NCI-H510A treated with DMSO at 0.1 percent for 48 hours (cell line): ENCODE measurements at places on chromosomes 6 and 20.

GRCh38 chr6:139175389-139175948, 40.6 kb downstream of the HECA start:
- no peak for DNase-seq

DNA sequence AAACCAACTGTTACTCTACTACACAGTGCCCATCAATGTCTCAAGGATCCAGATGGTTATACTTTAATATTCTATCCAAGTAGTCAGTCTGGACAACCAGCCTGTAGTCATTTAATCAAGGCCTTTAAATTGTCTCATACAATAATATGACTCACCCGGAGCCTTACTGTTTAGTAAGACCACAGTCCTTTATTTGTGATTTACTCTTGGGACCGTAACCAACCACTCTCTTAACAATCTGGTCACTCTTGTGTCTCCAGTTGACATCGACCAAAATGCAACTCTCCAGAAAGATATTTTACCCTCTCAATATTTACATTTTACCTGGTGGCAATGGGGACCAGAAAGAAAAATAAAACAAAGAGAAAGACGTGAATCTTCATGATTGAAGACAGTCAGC, 14.9 kb downstream of the DEFB114 start:
- no peak for DNase-seq

DNA sequence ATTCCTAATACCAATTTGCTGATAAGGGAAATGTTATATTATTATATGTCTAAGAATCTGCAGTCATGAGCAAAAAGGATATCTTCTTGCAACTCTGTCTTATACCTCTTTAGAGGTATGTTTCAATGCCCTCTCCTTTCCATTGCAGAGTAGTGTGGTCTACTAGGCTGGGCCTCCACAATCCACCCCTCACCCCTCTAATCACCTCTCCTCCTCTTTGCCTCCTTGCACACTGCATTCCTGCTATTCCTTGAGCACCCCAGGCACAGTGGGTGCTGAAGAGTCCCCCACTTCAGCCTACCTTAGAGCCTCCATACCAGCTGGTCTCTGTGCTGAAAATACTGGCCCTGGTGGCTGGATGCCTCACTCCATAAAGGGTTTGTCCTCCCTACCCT, 26.9 kb downstream of the ARMC2 start:
- DNase-seq: no peak

DNA sequence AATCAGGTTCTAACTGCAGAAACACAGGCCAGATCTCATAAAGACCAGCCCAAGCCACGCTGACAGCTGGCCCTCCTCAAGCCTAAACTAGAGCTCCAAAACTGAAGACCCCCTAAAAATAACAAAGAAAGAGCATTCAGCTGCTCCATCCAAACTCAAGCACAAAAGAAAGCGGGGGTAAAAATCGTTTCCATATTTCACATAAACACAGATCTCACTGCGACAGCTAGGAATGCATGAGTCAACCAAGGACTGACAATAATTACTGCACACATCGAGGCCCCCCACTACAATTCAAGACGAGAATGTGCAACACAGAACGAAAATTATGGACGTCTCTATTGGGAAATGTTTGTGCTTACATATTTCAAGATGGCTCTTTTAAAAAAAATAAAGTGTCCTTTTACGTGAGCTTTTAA, 31.1 kb downstream of the CNKSR3 start:
- no peak for DNase-seq

GRCh38 chr20:23503649-23504048, 12.7 kb downstream of the CST8 start:
- DNase-seq: no peak

DNA sequence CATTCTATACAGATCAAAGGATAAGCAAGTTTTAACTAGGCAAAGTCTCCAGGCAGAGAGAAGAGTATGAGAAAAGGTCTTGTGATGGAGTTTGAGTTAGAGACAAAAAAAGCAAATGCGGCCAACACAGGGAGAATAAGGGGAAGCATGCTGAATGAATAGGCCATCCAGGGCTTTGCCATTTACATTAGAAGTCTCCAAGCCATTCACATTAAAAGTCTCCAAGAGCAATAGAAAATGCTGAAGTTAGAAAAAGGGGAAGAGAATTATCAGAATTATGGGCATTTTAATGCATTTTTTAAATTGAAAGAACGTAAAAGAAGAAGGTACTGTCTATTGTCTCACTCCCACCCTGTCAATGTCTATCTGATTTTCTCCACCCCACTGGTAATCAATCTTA, 49.4 kb downstream of the PDSS2 start:
- DNase-seq: no peak

GRCh38 chr20:33345342-33345741, 56.0 kb downstream of the CDK5RAP1 start:
- peak; percentile 61 for DNase-seq

GRCh38 chr6:21138336-21139069, 455.0 kb upstream of the SOX4 start:
- DNase-seq: no peak

GRCh38 chr6:117624869-117625481, 22.7 kb upstream of the GOPC start:
- DNase-seq: no peak

DNA sequence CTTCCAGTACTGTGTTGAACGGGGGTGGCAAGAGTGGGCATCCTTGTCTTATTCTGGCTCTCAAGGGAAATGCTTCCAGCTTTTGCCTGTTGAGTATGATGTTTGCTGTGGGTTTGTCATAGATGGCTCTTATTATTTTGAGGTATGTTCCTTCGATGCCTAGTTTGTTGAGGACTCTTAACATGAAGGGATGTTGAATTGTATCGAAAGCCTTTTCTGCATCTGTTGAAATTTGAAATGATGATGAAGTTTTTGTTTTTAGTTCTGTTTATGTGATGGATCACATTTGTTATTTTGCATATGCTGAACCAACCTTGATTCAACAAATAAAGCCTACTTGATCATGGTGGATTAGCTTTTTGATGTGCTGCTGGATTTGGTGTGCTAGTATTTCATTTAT, 48.0 kb downstream of the RPRD1B start:
- no peak for DNase-seq

DNA sequence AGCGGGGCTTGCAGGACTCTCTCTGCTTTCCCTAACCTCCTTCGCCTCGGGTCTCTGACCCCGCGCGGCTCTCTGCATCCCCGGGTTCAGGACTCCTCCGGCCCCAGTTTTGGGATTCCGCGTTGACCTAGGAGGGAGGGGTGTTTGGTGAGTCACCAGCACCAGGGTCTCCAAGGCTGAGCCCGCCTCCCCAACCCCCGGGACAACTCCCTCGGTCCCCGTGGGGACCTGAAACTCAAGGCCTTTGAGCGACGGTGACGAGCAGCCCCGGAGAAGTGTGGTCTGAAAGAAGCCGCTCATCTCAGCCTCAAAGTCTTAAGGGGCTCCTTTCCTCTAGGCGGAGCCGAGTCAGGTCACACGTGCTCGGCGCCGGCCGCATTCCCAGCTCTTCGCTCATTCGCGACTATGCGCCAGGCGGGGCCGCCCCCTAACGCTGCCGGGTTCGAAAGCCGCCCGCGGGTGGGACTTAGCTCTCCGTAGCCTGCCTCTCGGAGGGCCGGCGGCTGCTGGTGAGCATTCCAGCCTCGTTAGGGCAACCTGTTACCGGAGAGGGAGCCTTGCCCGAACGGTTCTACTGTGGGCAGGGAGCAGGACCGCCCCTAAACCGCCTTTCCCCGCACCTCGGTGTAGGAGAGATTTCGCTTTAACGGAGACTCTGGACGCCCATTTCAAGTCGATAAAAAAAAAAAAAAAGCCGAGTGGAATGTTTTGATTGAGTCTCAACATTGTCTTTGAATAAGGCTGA, 3.0 kb upstream of the PRDM13 start:
- no peak for DNase-seq

DNA sequence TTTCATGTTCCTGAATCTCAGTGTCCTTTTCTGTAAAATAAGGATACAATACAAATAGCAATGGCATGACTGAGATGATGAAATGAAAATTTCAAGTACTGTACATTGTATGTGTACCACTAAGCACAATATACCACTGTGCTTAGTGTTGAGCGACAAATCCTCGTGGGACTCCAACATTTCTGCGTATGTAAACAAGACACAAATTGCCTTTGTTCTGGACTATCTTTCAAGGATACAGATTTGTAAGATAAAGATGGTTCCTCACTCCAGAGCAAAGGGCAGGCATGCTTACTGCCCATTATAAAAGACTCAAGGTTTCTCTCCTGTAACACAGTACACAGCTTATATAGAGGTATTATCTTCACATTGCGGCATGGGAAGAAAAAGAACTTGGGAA, 6.0 kb downstream of the RARS2 start:
- no peak for DNase-seq

DNA sequence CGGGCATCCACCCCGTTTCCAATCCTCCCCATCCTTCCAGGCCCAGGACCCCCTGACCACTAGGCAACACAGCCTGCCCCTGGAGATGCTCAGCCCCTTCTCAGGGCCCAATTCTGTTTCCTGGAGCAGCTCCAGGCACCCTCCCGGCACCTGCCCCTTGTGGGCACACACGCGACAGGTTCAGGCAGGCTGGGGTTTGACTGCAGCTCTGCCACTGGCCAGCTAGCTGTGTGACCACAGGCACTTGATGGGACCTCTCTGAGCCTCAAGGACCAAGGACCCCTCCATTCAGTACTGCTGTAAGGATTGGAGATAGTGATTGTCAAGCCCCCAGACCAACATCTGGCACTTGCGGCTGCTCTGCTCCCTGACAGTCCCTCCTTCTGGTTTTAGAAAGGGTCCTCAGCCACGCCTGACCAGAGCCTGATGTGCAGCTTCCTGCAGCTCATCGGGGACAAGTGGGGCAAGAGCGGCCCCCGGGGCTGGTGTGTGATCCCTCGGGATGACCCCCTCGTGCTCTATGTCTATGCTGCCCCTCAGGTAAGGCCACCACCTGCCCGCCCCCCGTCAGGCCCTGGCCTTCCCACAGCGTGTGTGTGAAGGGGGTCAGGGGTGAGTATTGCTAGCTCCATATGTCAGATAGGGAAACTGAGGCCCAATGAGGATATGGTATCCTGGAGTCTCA, 21.7 kb downstream of the FGD2 start:
- DNase-seq: no peak

- no peak for DNase-seq
These were observed 4.1 kb upstream of the VEGFA start for GRCh38 chr6:43765776-43766499.

GRCh38 chr6:167530951-167531350, 206.1 kb downstream of the TTLL2 start:
- DNase-seq: no peak

- no peak for DNase-seq
These were observed 1.9 kb downstream of the MRPS26 start for GRCh38 chr20:3047486-3048419.

DNA sequence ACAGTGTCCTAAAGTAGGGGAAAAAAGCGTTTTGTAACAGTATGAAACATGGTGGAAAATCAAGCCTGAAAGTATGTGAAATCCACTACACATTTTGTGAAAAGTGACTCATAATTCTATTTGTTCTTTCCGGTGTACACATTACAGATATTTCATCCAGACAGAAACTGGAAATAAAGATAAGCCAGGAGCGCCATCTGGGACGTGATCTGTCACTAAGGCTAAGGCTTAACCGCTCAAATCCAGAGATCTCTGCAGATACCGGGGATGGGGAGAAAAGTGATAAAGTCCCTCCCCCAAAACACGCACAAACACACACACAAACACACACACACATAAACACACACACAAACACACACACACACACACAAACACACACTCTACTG, 26.6 kb upstream of the SRSF6 start:
- DNase-seq: no peak

DNA sequence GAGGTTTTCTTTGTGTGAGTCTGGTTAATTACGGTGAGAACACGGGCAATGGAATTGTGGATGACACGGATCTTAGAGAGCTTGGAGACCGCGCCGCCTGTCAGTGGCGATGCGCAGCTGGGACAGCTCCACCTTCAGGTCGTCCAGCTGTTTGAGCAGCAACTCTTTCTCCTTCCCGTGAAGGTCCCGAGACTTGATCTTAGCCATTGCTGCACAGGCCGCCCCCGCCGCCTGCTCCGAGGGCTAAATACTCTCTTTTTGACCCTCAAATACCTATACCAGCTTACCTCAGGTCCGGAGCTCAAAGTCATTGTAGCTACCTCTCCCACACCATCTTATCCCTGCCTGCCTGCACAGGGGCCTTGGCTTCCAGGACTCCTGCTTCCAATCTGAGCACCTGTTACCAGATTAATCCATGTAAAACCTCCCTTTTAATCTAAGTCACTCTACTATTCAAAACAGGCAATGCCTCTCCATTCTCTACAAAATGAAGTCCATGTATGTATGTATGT, 100.2 kb downstream of the PREP start:
- DNase-seq: no peak

- DNase-seq: no peak
These were observed 38.7 kb upstream of the MTHFD1L start for GRCh38 chr6:150826788-150827187.

GRCh38 chr20:25008388-25009217, 16.1 kb upstream of the APMAP start:
- no peak for DNase-seq

DNA sequence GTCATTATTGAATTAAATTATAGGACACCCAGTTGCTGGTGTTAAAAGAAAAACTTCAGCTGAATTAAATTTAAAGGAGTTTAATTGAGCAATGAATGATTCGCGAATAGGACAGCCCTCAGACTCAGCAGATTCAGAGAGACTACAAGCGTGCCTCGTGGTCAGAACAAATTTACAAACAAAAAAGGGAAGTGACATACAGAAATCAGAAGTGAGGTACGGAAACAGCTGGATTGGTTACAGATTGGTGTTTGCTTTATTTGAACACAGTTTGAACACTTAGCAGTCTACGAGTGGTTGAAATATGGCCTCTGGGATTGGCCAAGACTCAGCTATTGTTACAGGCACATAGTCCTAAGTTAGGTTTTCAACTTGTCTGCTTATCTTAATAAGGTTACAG, 25.8 kb upstream of the TNFRSF21 start:
- no peak for DNase-seq

- no peak for DNase-seq
These were observed 21.1 kb upstream of the TAF8 start for GRCh38 chr6:42029062-42029685.

- no peak for DNase-seq
These were observed 336.7 kb downstream of the DHX35 start for GRCh38 chr20:39298571-39299506.

- DNase-seq: no peak
These were observed 510.8 kb upstream of the POU3F2 start for GRCh38 chr6:98323605-98324004.

GRCh38 chr6:169536446-169537170, 165.2 kb downstream of the WDR27 start:
- no peak for DNase-seq

GRCh38 chr6:26420688-26421171, 18.7 kb downstream of the BTN3A1 start:
- peak; percentile 29 for DNase-seq

GRCh38 chr6:167356874-167357273, 32.0 kb downstream of the TTLL2 start:
- no peak for DNase-seq
